Activated CD4-positive, alpha-beta T cell treated with anti-CD3 and anti-CD28 coated beads, Interleukin-10, Interleukin-2, amounts not matched to agents 100 ng/mL and 50 ng/mL, durations not matched to agents 16 hours and 8 hours (primary cell): ENCODE measurements at places on chromosomes 1 and 21.

DNA sequence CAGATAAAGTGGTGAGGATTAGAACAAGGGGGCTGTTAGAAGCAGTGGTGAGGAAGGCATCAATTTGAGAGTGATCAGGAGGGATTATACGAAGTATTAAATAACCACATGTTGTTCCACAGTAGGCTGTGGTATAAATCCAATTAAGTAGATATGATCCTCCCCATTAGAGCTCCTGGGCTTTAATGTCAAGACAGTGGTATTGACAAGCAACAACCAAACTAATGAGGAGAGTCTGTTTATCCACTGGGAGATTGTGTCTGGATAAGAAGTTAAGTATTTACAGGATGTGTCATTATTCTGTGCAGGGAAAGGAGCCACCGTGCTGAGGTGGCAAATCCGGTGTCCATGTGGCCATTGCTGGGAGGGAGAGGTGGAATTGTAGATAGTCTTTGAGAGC lies 5.8 kb downstream of the ACTN2 start:
- DNase-seq, result no peak

GRCh38 chr1:171736196-171736595 lies 5.7 kb downstream of the VAMP4 start:
- no peak for DNase-seq

GRCh38 chr1:219391297-219391696 lies 217.6 kb downstream of the LYPLAL1 start:
- DNase-seq, result peak; percentile 71

- no peak for DNase-seq
These were observed 89.7 kb downstream of the GTF2B start for GRCh38 chr1:88801575-88802208.

DNA sequence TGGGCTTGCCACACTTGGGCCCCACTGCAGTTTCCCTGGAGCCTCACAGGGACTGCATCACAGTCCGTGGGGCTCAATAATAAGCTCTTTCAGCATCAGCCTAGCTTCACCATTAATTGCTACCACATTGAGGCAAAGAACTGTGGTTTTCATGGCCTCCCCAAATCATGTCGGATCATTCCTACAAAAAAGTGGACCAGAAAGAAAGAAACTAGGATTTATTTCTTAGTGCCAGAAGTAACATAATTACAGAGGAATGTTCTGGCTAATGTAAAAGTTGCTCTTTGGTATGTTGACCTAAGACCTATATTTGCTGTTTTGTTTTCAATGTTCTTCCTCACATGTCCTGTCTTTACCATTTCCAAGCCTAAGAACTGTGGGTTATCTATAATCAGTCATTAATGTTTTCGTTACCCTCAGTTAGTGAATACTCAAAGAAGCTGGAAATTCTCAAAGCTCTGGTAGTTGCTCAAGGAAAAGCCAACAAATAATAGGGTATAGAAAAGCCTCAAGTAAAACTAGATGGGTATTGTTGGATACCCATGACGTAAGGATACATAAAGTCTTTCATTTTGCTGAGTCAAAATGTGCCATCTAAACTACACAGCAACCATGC lies 173.9 kb downstream of the LTN1 start:
- DNase-seq, result no peak

GRCh38 chr1:166960858-166961474 lies 14.4 kb downstream of the ILDR2 start:
- no peak for DNase-seq

- DNase-seq, result peak; percentile 82
These were observed 155.7 kb downstream of the TNFSF18 start for GRCh38 chr1:172895050-172895460.

GRCh38 chr1:188194916-188195315 lies 1366.2 kb downstream of the PLA2G4A start:
- no peak for DNase-seq

GRCh38 chr21:45931397-45931969 lies 50.1 kb upstream of the COL6A1 start:
- DNase-seq, result peak; percentile 52

DNA sequence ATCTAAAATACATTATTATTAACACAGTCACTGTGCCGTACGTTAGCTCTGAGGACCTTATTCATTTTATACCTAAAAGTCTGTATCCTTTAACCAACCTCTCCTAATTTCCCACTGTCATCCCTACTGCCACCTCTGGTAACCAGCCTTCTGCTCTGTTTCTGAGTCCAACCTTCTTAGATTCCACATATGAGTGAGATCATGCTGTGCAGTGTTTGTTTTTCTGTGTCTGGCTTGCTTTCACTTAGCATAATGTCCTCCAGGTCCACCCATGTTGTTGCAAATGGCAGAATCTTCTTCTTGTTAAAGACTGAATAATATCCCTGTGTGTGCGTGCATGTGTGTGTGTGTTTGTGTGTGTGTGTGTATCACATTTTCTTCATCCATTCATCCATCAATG lies 64.2 kb downstream of the ETS2 start:
- no peak for DNase-seq

GRCh38 chr1:201021630-201022492 lies 1.7 kb downstream of the KIF21B start:
- peak; percentile 31 for DNase-seq

GRCh38 chr21:33197496-33197895 lies 32.2 kb upstream of the IFNAR2 start:
- DNase-seq, result no peak

- DNase-seq, result no peak
These were observed 357.7 kb downstream of the PRDM2 start for GRCh38 chr1:14057640-14058039.

DNA sequence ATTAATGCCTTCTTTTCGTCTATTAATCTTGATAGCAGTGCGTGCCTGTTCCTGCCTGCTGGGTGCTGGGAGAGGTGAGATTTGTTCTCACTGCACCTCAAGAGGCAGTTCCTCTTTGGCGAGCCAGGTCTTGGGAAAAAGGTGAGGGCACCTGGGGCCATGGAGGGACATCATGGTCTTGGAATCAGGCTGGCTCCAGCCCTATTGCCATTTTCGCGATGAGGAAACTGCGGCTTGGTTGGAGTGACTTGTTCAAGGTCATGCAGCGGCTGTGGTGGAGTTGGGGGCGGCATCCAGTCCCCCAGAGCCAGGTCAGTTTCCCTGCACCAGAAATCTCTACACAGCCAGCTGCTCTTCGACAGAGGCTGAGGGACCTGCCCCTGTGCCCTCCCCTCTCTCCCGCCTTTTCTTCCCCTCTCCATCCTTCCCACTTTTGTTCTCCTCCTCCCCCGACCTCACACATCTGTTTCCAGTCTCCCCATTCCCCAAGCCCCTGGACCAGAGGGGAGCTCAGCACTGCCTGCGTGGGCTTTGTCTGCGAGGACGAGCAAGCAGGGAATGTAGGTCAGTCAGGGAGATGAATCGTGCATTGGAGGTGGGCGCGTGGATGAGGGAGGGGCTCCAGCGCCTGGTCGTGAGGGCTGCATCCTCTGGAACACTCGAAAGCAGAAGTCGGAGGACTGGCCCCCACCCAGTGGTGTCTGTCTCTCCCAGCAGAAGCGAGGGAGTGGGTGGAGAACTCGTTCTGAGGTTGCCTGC lies 135.1 kb downstream of the ACTL8 start:
- no peak for DNase-seq

DNA sequence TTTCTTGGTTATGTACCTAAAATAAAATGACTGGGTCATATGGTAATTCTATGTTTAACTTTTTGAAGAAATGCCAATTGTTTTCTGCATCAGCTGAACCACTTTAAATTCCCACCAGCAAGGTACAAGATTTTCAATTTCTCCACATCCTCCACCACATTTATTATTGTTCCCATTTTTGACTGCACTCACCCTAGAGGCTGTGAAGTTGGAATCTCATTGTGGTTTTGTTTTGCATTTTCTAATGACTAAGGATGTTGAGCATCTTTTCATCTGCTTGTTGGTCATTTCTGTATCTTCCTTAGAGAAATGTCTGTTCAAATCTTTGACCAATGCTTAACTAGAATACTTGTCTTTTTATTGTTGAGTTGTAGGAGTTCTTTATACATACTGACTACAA lies 72.5 kb downstream of the ASTN1 start:
- DNase-seq, result no peak

DNA sequence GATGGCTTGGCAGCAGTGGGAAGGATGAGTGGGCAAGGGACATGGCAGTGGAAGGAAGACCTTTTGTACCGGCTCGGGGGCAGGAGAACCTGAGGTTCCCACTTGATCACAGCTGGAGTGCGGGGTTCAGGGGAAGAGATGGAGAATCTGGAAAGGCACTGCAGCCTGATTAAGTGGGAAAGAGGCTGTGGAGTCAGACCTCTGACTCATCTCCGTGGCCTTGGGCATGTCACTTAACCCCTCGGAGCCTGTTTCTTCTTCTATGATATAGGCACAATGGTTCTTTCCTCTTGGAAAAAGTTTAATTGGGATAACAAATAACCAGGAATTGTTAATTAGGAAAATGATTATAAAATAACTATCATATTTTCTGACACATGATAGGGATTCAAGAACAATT lies 13.1 kb upstream of the TMEM61 start:
- DNase-seq, result no peak

DNA sequence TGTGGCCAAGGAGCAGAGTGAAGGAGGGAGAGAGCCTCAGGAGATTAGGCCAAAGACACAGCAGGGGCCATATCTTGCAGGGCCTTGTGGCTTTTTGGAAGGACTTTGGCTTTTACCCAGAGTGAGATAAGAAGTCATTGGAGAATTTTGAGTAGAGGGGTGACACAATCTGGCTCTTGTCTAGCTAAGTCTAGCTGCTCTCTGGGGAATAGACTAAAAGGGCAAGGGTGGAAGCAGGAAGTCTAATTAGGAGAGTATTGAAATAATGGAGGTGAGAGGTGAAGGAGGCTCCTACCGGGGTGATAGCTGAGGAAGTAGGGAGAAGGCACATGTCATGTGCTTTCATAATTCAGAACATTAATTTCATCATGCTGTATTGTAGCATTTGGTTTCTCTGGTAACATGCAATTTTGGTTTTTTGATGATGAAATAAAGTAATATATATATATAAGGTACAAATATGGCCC lies 34.3 kb upstream of the KCNA3 start:
- DNase-seq, result no peak

DNA sequence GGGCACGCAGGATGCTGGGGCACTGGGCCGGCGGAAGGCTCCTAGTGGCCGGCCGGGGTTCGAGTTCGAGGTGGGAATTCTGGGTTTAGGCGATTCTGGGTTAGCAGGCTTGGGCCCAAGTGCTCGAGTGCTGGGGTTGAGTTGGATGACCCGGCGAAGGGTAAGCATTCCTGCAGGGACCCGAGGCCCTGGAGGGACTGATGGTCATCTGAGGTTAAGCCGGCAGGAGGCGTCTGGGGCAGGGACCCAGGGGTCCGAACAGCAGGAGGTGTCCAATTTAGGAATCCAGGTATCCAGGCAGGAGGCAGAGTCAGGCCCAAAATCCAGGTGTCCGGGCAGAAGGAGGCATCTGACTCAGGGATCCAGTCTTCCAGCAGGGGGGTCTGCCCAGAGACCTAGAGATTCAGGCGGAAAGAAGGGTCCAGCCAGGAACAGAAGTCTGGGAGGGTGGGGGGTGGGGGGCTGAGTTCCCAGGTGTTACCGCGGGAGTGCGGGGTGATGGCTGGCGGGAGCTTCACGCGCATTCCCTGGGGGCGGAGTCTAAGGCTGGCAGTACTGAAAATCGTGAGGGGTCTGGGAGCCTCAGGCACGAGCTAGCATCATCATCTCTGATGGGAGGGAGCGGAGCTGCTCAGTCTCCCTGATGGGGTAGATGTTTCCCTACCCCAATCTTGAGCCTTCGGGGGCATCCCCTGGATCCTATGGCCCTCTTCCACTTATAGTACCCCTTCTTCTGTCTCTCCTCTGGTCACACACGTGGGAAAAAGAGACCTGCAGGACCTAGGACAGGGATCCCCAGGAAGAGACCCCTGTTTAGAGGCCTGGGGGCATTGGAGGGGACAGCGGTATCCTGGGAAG lies 585 bp downstream of the GPR3 start:
- DNase-seq, result no peak

- peak; percentile 41 for DNase-seq
These were observed 632 bp downstream of the PEX19 start for GRCh38 chr1:160284220-160284781.

GRCh38 chr1:4161366-4162006 lies 261.4 kb upstream of the C1orf174 start:
- no peak for DNase-seq

- peak; percentile 73 for DNase-seq
These were observed 36.0 kb upstream of the IL19 start for GRCh38 chr1:206734499-206735142.

DNA sequence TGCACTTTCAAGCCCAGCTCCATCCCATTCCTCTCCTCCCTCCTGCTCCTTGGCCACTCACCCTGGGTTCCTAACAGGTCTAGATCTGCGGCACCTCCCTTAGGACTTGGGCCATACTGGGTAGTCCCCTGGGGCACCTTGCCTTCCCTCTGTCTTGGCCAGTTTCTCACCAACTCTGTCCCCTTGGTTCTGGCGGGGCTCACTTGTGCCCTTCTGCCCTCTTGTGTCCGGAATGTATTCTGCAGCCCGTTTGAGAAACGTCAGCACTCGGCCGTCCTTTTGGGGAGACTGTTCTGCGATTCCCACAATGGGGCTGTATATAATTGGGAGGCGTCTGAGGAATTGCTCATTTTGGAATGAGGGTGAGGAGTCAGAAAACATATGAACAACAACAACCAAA lies 162.4 kb downstream of the ZSCAN20 start:
- peak; percentile 31 for DNase-seq

DNA sequence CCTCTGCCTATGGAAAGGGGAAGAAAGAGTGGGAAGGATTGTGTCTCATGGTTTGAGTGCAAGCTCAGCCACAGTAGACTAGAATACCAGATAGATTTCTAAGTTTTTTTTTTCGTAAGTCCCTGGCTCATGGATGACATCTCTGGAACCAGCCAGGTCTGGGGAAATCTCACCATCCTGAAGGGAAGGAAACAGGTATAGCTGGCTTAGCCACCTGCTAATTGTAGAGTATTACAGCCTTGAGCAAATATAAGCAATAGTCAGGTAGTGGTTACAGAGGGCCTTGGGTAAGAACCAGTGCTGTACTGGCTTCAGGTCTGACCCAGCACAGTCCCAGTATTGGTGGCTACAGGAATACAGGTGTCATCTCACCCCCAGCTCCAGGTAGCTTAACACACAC lies 500.9 kb upstream of the PRMT6 start:
- DNase-seq, result no peak

- no peak for DNase-seq
These were observed 253.2 kb downstream of the PTPRC start for GRCh38 chr1:198892065-198892464.

DNA sequence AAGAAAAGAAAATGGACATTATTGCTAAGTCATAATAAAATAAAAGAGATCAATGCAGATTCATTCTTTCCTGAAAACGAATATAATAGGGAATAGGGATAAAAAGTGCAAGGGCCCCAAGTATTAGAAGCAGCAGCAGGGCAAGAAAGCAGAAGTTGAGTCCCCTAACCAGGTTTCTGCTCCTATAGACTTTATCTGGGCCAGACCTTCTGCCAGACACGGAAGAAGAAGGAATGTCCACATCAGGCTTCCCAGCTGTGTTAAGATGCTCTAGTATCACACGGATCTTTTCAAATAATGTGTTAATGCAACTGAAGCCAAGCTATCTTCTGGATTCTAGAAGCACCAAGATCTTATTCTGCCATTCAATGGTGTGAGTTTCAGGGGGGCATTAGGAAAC lies 26.9 kb downstream of the CD244 start:
- DNase-seq, result no peak
